Lung microvascular endothelial cell (primary cell): ENCODE measurements at places on chromosomes 7 and 10.

DNA sequence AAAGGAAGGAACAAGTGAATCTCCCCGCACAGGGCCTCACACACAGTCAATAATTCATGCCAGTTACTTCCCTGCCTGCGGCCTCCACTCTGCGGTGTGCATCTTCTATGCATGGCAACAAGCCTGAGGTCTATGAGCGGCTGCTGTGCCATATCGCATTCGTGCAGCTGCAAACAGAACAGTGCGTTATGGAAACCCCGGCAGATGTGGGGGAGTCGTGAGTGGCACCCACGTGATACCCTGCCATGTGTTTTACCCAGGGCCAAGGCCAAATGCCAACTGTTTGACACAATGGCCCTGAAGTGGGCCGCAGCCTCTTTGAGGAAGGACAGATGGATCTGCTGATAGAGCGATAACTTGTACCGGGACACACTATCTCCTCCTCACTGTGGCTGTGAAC is 13.4 kb downstream of the TNS3 start:
- no peak for DNase-seq

GRCh38 chr7:139494835-139495579 is 11.5 kb upstream of the KLRG2 start:
- no peak for DNase-seq

DNA sequence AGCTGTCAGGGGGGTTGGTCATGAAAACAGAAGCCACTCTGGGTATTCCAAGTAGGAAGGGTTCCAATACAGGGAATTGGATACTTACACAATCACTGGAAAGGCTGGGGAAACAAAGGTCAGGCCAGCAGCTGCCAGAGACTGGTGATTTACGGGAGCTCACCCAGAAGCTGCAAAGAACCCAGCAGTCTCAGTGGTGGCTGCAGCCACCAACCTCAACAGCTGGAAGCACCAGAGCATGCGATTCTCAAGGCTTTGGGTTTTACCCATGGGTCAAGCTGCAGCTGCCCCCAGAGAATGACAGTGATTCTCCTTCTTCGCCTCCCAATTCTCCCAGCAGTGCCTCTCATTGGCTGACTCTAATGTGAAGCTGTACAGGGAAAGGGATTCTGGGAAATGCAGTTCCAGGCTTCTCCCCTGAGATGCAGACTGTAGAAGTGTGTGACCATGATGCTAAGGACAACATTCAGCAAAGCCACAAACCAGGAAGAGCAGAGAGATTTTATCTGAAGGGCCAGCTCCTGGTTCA is 107.2 kb upstream of the TCF7L2 start:
- DNase-seq = peak; percentile 33

- DNase-seq = peak; percentile 17
Observed at GRCh38 chr10:78520737-78521430, 487.2 kb downstream of the RPS24 start.

DNA sequence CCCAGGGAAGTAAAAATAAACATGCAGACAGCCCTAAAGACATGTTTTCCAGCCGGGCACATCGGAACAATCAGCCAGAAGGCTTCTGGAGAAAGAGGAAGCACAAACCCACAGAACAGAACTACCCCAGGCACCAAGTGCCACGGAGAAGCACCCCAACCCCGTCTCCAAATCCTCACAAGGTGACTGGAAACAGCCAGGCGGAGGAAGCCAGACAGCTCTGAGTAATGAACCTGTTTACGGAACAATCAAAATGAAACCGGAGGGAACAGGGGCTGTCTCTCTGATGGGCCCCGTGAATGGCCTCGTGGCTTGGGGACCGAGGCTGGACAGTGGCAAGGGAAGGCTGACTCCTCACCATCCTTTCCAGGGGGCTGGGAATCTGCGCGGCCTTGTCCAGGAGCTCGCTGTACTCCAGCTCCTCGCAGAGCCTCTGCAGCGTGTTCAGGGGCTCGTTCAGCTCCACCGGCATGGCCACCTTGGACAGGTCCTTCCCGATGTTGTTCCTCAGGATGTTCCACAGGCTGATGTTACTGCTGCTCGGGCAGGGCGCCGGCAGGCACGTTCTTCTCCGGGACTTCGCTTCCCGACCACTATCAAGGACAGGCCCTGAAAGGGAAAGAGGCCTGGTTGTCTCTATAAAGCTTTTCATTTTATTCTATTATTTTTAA is 77.0 kb upstream of the GSDME start:
- DNase-seq = peak; percentile 41
